Endothelial cell (in vitro differentiated cells): ENCODE measurements at places on chromosomes 11 and 22.
A peak's percentile ranks its signal among the peaks of the same experiment; 100 is the strongest.

- DNase-seq = no peak
- H3K27ac ChIP-seq = no peak overlapping the region
- no peaks in the 10 kb centered on the region for H3K4me1 ChIP-seq
- H3K4me3 ChIP-seq = no peak overlapping the region
These were observed 1213.3 kb upstream of the RAG2 start for GRCh38 chr11:37811349-37811748.

GRCh38 chr11:108914981-108915380 is 250.1 kb downstream of the DDX10 start:
- no peak for DNase-seq
- no peak overlapping the region for H3K27ac ChIP-seq
- no peaks in the 10 kb centered on the region for H3K36me3 ChIP-seq
- peaks cover 20% of the 10 kb centered on the region for H3K4me1 ChIP-seq

- no peak overlapping the region for H3K27ac ChIP-seq
- H3K4me3 ChIP-seq = peak overlapping the region; percentile 65
- DNase-seq = no peak
- H3K36me3 ChIP-seq = no peaks in the 10 kb centered on the region
- H3K4me1 ChIP-seq = peaks cover 39% of the 10 kb centered on the region
- H3K27me3 ChIP-seq = peaks cover 7% of the 10 kb centered on the region
These were observed 1.6 kb downstream of the RNF26 start for GRCh38 chr11:119335655-119336543.

DNA sequence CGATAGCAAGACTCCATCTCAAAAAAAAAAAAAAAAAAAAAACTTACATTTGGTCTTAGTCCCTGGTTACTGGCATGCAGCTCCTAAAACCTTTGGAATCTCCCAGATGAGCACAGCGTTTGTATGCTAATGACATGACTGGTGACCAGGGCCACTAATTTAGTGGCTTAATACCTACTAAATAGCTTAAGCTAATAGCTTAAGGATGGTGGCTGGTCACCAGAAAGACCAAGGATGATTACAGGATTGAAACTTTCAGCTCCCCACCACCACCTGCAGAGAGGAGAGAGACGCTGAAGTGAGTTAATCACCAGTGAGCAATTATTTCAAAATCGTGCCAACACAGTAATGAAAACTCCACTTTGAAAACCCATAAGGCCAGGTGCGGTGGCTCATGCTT is 37.1 kb downstream of the DENND5A start:
- DNase-seq = no peak
- no peaks in the 10 kb centered on the region for H3K27me3 ChIP-seq
- no peak overlapping the region for H3K4me3 ChIP-seq

DNA sequence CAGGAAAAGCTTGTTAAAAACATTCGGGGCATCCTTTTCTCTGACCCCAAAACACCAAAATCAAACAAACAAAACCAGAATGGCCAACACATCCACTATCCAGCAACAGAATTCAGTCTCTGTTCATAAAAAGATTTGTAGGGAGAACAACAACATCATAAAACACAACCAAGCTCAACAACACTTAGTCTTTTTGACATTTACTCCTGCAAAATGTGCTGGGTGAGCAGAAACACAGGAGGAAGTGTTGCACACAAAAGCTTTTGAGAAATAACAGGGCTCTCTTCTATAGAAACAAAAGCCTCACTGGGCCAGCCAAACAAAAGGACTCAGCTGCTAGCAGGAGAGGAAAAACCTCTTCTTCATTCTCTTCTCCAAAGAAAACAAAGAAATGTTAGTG is 736.0 kb upstream of the CCDC90B start:
- H3K4me1 ChIP-seq = peaks cover 16% of the 10 kb centered on the region
- no peak for DNase-seq
- H3K27ac ChIP-seq = peak overlapping the region; percentile 82
- peaks cover 2% of the 10 kb centered on the region for H3K27me3 ChIP-seq

DNA sequence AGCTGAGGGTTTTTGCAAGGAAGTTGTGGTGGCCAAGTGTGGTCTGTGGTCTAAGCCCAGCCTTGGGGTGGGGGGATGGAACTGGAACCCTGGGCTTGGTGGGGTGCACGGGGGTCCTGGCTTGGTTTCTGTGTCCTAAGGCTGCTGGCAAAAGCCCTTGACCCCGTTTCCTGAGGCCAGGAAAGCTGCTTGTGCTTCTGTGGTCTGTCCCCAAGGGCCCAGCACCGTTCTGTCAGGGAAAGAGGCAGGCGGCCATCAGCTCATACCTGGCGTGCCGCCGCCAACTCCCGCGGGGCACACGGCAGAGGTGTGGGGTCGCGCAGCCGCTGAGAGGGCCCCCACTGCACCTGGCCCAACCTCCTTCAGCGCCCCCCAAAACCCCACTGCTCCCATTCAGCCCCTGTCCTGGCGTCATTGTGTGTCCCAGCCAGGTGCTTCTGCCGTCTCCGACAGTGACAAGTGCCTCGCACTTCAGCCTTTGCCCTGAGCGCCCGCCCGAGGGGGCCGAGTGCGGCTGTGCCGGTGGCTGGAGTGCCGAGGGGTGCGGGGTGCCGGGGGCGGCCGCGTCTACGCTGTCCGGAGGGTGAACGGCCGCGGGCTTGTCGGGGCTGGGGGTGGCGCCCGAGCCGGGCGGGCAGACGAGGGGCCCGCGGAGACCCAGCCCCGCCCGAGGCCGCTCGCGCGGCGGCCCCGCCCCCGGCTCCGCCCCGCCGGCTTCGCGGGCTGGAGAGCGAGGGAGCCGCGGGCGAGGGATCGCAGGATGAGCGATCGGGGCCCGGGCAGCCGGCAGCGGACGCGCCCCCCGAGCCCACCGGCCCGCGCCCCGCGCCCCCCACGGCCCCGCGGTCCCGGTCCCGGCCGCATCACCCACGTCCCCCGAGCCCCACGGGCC is at the start of gene CNIH2:
CNIH2 (plus strand) TSS at position 705 of the 892 bp plus-strand sequence. CDS start 282 bp downstream, outside the sequence.
- peaks cover 23% of the 10 kb centered on the region for H3K27me3 ChIP-seq
- H3K27ac ChIP-seq = peak within 1 kb of the TSS; percentile 57
- peak; percentile 66 for DNase-seq
- H3K4me1 ChIP-seq = peaks cover 14% of the 10 kb centered on the region
- peaks cover 25% of the 10 kb centered on the region for H3K36me3 ChIP-seq

DNA sequence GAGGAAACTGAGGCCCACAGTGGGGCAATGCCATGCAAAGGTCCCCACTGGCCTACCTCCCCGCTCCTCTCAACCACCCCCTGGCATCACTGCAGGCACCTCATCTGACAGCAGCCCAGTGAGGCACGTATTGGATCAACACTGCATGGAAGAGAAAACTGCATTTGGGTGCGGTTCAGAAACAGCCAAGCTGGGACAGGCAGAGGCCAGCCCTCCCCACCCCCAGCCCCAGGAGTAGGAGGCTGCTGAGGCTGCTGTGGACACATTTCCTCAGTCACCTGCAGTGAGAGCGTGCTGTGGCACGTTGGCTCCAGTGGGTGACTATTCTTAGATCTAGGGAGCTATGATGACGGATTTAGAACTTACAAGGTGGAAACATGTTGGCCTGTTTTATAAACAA is 63.7 kb downstream of the KCNC1 start:
- H3K36me3 ChIP-seq = no peaks in the 10 kb centered on the region
- DNase-seq = no peak
- H3K27me3 ChIP-seq = peaks cover 5% of the 10 kb centered on the region
- no peak overlapping the region for H3K27ac ChIP-seq
- H3K4me3 ChIP-seq = no peak overlapping the region

DNA sequence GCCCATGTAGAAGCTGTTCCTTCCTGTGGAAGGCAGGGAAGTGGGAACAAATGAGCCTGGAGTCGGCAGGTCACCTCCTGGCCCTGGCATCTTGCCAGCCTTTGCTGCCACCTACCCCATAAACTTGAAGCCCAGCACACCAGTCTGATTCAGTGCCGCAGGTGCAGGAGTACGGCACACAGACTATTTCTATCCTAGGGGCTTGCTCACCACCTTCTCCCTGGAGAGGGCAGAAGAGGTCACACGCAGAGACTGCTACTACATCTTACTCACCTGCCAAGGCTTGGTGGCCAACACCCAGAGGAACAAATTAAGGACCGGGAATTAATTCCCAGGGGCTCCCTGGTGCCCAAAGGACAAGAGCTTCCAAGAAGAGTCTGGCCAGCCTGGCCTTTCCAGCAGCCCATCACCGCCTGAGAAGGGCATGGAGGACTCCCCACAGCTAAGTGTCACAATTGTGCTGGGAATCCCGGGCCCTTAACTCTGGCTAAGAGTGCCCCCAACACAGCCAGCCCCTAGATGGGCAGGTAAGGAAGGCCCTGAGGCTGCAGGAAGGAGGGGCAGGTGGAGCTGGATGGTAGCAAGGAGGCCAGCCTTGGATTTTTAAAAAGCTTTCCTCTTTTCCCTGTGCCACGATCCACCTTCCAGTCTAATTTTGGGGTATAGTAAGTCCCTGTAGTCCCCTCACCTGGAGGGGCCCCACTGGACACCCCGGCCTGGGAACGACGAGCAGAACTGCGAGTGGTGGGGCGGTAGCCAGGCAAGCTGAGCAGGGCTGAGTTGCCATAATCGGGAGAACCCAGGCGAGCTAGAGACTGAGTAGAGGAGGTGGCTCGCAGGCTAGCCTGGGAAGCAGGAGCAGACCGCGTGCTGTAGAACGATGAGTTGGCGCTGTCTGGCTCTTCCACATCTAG is 6.9 kb downstream of the IL18BP start:
- peaks cover 46% of the 10 kb centered on the region for H3K36me3 ChIP-seq
- H3K27me3 ChIP-seq = peaks cover 31% of the 10 kb centered on the region
- DNase-seq = no peak
- H3K4me1 ChIP-seq = peaks cover 6% of the 10 kb centered on the region
- H3K27ac ChIP-seq = no peak overlapping the region

DNA sequence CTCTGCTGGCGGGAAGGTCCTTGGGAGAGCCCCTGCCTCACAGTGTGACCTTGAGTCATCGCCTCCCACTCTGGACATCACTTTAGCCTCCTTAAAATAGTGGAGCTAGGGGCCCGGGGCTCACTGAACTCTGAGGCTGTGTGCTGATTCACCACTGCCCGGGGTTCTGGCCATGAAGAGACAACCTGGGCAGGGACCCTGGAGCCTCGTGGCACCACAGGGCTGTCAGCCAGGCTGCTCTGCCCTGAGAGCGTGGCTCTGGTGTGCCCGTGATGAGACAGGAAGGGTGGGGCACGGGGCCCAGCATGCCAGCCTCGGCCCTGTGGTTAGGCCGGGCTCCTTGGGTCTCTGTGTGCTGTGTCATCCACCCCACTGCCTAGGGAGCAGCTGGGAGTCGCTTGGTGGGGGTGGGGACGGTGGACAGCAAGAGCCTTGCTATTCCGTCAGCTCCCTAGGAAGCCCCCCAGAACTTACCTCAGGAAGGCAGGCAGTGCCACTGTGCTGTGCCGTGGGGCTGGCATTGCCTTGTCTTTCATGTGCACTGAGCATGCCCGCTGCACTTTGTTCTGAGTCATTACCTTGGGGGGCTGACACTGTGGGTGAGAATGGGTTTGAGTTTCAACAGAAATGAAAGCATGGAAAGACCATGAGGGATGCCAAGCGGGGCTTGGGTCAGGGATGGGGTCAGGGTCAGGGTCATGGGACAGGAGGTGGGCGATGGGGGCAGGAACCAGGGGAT is 31.7 kb downstream of the TPCN2 start:
- no peaks in the 10 kb centered on the region for H3K27me3 ChIP-seq
- no peak overlapping the region for H3K27ac ChIP-seq
- no peaks in the 10 kb centered on the region for H3K4me1 ChIP-seq
- no peak for DNase-seq

GRCh38 chr22:39617342-39617741 is 46.8 kb downstream of the CACNA1I start:
- no peak for DNase-seq
- peaks cover 7% of the 10 kb centered on the region for H3K36me3 ChIP-seq
- no peak overlapping the region for H3K27ac ChIP-seq
- peaks cover 6% of the 10 kb centered on the region for H3K4me1 ChIP-seq
- peaks cover 6% of the 10 kb centered on the region for H3K27me3 ChIP-seq
